ENCODE measurements at places on chromosomes 6 and 20. TPM values are rescaled to one million over a fixed set of nuclear protein-coding genes. Genes with fewer than 3 reads are reported as not detected.

Gene SPTLC3
- 2.1 TPM for polyA plus RNA-seq

Gene FOXF2
- 0.18 TPM for polyA plus RNA-seq

Gene SRXN1
- 34.2 TPM for polyA plus RNA-seq

Gene NR2E1
- not detected for polyA plus RNA-seq

Gene PIGT
- polyA plus RNA-seq, result 68.1 TPM

Gene F13A1
- 19.6 TPM for polyA plus RNA-seq

Gene KIF3B
- 29.8 TPM for polyA plus RNA-seq

Gene NFATC2
- 6.7 TPM for polyA plus RNA-seq

Gene BANF2
- polyA plus RNA-seq, result not detected

Gene NMBR
- not detected for polyA plus RNA-seq

Gene PPIL6
- polyA plus RNA-seq, result 6.3 TPM

Gene PET117
- 8.6 TPM for polyA plus RNA-seq

Gene JPH2
- 7.5 TPM for polyA plus RNA-seq

Gene CALHM6
- polyA plus RNA-seq, result 14.0 TPM

Gene STX7
- polyA plus RNA-seq, result 57.2 TPM

Gene MYH7B
- polyA plus RNA-seq, result 0.30 TPM

Gene MAP7
- polyA plus RNA-seq, result 1.2 TPM

Gene GCNT2
- 3.4 TPM for polyA plus RNA-seq
